Right ventricle myocardium inferior (tissue), 1 donor: ENCODE measurements at places on chromosomes 7 and 10.

- DNase-seq = no peak
Observed at GRCh38 chr7:47551668-47552440, 30.1 kb downstream of the TNS3 start.

GRCh38 chr10:116460219-116460618, 32.6 kb downstream of the PNLIPRP3 start:
- no peak for DNase-seq

DNA sequence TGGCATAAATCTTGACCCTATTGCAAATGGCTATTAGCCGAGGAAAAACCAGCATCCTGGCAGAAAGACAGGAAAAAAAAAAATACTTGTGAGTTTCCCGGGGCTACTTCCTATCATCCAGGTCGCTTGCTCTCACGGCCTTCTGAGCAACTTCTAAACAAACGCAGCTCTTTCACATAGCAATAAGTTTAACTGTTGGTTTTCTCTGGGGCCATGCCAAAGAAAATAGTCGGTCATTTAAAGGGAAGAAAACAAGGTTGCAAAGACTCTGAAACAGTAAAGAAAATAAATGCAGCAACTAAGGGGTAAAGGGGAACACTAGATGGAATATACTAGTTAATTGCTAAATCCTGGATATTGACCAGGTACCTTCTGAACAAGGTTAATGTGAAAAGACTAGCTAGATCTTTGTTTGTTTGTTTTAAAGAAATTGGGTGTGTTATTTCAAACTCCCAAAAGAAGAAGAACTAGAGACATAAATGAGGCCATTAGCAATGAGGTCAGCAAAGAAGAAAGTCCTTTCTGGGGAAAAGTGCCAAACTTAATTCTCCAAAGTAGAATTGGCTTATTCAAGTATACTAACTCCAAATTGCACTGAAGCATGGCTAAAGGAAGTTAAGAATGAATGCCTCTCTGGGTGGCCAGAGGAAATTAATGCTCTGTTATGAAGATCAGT, 54.2 kb downstream of the SLC39A12 start:
- no peak for DNase-seq

DNA sequence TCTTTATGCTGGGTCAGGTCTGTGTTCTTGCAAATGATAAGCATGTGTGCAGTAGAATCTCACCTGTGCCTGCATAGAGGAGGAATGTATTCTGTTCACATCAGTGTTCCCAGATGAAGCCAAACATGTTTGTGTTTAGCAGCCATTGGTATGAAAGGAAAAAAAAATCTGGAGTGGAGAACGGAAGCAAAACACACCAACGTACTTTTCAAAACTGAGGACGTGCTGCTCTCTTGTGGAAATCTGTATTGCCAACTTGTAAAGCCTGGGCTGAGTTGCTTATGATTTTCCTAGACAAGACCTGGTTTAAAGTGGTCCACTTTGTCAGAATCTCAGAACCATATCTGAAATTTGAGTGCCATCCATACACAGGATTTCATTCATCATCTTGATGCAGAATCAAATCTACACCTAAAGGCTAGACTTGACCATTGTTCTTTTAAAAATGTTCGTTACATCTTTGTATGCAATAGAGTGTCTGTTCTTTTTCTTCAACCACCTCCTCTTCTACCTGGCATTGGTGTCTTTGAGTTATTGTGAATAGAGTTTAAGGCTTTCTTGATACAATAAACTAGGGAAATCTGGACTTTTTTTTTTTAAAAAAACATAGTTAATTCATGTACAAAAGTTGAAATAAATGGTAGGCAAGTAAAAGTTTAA, 367.7 kb downstream of the PHF14 start:
- DNase-seq = no peak

DNA sequence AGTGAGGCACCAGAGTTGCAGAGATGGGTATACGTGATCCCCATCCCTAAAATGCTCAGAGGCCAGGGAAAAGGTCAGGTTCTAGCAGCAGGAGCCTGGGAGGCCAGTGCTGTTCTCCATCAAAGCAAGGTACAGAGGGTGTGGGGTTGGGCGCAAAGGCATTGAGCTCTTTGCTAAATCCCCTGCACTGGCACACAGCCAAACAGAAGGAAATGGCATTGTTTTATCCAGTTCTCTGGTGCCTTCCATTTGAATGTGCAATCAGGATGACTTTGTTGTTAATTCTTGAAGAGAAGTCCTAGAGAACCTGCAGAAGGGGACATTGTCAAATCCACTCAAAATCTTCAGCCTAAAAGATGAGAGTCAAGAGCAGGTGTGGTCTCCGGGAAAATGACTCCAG, 111.3 kb upstream of the CHST15 start:
- DNase-seq = no peak

DNA sequence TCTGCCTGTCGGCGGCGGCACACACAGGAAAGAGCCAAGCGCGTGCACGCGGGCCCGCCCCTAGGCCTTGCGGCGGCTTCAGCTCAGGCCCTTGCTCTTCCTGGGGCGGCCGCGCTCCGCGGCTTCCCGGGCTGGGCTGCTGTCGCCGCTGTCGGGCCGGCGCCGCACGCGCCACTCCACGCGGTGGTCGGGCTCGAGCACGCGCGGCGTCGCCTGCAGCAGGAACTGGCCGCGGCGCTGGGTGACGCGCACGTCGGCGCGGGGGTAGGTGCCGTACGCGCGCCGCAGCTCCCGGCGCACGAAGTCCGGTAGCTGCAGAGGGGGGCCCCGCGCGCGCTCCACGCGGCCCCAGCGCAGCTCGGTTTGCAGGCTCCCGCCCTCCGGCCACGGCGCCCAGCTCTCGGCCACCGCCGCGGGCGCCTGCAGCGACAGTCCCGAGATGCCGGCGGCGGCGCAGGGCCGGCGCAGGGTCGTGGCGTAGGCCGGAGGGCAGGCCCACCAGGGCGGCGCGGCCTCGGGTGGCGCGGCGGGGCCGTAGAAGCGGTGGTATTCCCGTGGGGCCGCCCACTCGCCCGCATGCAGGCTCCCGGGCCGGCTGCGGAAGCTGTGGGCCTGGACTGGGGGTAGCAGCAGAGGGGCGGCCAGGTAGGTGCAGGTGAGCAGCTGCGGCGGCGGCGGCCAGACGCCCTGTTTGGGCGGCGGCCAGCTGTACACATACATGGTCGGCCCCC, 804 bp downstream of the C10orf95 start:
- DNase-seq = peak; percentile 94

GRCh38 chr7:11175887-11176286, 202.2 kb downstream of the PHF14 start:
- DNase-seq = no peak

DNA sequence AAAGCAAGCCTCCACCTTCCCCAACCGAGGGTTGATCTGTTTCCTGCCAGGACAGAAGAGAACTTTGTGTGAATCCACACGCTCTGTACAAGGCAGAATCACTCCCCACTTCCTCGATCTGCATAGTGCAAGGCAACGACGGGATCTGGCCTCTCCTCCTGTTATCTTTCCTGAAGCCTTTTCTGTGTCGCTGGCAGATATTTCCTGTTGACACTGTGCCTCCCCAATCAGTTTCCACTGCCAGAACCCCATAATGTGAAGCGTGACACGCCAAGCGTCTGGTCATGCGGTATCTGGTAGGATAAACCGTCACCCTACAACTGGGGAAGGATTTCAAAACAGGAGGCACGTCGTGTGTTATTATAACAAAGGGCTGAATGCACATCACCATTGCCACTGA, 57.2 kb downstream of the FAM171A1 start:
- no peak for DNase-seq

DNA sequence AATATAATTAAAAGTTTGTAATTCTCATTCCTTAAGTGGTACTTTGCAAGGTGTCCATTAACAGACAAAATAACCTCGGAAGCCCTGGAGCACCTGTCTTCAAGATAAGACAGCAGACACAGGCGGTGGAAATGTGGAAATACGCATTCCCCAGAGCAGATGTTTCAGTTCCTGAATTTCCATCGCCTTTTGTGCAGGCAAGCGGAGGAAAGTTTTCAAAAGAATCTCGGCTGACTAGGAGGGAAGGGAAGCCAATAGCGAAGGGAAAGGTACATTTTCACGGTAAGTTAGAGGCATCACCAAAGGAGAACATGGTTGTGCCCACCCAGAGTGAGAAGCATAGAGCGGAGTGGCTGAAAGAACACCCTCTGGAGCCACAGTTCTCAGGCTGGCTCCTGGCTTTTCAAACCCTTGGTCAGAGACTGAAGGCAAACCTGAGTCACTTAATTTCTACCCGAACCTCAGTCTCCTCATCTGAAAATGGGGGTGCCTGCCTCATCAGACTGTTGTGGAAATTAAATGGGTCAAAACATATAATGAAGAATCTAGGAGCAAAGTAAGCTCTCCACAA, 13.6 kb downstream of the CPA1 start:
- DNase-seq = no peak
